ENCODE measurements at places on chromosomes 4 and X. TPM values are rescaled to one million over a fixed set of nuclear protein-coding genes. Genes with fewer than 3 reads are reported as not detected.
A peak's percentile ranks its signal among the peaks of the same experiment; 100 is the strongest.

GRCh38 chrX:29453333-29453732 lies 762.0 kb upstream of the MAGEB2 start:
- no peak for DNase-seq

DNA sequence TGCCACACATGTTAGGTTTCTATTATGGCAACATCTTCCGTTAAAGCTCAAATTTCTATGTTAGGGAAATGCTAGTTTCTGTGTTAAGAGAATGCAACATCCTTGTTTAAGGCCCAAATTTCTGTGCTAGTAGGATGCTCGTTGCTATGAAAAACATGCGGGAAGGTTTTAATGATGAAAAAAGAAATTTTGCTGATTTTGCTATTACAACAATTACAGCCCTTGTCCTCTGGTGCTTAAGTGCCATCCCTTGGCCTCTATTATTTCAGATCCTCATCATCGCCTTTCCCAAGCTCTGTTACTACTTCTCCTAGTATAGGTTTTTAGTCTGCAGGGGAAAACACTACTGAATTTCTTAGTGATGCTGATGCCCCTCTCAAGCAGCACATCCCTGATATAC lies 412.6 kb upstream of the NDST3 start:
- DNase-seq = no peak

RNF150 gene
- total RNA-seq = 1.4 TPM

DNA sequence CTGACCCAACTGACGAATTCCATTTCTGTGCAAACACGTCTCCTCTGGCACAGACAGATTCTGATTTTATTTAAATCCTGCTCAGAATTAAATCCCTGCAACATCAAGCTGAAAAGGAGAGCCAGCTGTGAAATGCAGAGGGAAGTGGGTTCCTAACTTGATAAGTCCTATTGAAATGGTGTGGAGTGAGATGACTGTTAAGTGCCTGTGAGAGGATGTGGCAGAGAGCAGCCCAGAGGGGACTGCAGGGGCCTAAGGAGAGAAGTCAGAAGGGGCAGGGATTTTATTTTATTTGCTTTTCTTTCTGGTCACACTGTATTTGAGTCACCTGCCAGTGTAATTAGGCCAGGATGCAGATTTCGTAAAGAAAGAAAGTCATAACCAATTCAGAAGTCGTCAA lies 277.4 kb downstream of the NKX6-1 start:
- no peak for DNase-seq

DNA sequence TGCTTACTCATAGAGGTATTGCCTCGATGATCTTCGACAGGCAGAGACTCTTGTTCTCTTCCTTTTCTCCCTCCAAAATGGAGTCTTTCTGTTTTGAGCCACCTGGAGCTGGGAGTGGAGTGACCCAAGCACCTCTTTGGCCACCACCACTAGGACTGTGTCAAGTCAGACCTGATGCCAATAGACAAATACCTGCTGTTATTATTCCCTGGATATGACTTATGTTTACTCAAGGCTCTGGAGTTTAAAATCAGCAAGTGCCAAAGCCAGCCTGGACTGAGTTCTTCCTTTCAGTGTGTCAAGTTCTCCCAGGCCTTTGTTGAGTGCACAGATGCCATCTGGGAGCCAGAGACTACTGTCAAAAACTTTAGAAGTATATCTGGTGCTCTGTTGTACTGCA lies 130.2 kb upstream of the SLC6A14 start:
- no peak for DNase-seq

DNA sequence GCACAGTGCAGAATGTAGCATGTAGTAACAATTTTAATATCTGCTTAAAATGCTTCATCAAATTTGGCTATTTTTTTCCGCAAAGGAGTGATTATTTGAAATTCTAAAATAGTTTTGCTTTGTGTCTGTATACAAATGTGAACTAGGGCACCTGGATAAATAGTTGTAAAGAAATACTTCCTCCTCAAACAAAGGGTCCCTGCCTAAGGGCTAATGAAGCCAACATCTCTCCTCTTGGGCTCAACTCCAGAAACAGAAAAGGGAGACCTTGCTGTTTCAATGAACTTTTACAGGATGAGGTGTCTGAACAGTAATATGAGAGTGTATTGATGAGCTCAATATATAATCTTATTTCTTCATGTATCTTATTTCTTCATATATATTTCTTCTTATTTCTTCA lies 30.8 kb upstream of the SCOC start:
- no peak for DNase-seq

DNA sequence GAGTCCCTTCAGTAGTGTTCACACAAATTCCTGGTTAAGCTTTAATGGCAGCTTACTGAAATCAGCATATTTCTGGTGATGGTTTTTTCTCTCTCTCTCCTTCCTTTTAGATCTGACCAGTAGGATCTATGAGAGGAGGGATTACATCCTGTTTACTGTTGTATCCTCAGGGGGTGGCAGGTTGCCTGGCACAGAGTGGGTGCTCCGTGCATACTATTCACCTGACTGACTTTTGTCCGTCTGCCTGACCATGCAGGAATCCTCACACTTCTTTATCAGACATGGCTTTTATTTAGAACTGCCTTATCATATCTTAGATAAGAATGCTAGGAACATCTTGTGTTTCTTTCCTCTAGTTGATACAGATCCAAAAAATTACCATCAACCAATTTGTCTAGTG lies 29.6 kb downstream of the MCUB start:
- DNase-seq = no peak

GRCh38 chr4:158131027-158131426 lies 41.8 kb downstream of the GASK1B start:
- no peak for DNase-seq

GRCh38 chrX:50067435-50068284 lies 133.1 kb downstream of the AKAP4 start:
- peak; percentile 76 for DNase-seq

Data from left lobe of liver (tissue), 2 donors.